ENCODE measurements at places on chromosomes 11 and 22.

DNA sequence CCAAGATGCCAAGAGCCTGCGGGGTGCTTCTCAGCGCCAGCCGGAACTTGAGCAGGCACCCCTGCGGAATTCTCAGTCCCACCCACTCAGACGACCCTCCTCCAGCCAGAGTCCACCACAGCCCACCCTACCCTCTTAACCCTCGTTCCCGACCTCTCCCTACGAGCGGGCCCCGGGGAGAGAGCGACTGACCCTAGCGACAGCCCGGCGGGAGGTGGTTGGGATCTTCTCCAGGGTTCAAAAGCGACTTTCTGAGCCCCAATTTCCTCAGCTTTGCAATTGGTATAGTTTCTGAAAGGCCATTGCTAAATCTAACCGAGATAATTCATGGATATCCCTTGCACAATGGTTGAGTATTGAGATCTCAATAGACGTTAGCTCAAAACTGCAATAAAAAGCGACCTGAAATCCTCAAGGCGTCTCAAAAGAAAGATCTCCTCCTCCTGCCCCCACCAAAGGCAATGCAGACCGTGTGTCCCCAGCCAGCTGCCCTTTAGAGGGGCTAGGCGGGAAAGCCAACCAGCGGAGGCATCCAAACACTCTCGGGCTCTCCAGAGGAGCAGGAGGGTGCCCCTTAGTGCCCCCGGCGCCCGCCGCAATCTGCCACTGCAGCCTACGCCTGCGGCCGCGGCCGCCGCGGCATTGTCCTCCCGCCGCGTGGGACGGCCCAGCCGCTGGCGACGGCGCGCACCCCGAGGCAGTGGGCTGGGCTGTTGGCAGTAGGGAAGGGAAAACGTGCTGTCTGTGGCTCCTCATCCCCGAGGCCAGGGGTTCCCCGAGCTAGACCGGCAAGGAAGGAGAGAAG is 1.5 kb upstream of the SLC6A5 start:
- no peak for DNase-seq

DNA sequence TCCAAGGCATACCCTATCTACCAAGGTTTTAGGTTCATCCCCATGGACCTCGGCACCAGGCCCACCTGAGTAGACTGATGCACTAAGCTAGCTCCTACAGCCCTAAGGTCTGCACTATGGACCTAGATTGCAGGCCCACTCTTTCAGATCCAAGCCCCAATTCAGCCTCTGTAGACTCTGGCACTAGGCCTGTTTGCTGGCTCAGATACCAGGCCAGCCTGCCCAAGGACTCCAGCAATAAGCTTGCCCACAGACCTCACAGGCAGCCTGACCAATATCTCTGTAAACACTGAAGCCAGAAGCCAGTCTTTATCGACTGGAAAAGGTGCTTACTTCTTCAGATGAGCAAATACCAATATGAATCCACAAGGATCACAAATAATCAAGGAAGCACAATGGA is 411.3 kb downstream of the INSC start:
- no peak for DNase-seq

GRCh38 chr11:45332276-45332934 is 46.3 kb upstream of the SYT13 start:
- DNase-seq, result no peak

- no peak for DNase-seq
Observed at GRCh38 chr11:119324189-119324588, 7.3 kb upstream of the MCAM start.

DNA sequence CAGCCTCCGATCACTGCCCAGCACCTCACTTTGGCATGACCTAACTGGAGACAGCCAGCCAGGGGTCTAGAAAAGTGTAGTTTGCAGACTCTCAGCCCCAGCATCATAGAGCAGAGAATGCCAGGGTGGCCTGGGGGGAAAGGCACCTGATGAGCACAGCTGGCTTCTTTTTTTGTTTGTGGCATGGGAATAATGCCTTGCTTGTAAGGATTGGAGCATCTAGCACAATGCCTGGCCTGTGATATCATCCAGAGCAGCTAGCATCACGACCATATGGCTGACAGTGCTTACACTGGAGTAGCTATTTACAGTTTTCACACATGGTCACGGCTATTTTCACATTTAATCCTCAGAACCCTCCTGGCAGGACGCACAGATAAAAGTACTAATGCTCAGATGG is 594.8 kb upstream of the B3GAT1 start:
- no peak for DNase-seq

DNA sequence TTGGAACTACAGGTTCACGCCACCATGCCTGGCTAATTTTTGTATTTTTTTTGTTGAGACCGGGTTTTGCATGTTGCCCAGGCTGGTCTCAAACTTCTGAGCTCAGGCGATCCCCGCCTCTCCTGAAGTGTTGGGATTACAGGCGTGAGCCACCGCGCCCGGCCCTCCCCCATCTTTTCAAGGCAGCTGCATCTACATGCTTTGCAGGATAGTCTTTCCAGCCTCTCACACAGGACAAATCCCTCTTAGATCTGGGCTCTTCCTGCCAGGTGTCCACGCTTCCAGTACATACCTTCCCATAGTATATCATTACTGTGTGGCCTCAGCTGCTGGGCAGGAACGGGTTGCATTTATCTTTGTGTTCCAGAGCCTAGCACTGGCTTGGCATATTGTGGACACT is 49.7 kb downstream of the C11orf96 start:
- no peak for DNase-seq

DNA sequence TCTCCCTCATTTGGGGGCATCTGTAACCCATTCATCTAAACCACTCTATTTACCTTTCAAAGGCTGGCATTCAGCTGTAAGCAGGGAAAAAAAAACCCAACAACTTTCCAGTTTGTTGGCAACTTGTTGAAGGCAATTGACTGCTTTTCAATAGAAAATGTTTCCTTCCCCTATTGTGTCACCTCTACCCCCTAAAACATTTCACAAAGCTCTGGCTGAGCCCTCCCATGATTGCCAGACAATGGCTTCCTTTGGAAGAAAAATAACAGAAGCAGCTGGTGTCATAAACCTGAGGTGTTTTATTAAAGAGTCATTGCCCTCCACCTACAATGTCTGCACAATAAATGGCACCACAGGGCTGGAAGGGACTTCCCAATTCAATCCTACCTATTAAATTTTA is 22.1 kb upstream of the PSMA1 start:
- DNase-seq, result no peak

- DNase-seq, result no peak
Observed at GRCh38 chr22:27223317-27224177, 566.2 kb downstream of the MIAT start.

GRCh38 chr11:114925591-114925990 is 247.3 kb downstream of the NXPE2 start:
- no peak for DNase-seq

DNA sequence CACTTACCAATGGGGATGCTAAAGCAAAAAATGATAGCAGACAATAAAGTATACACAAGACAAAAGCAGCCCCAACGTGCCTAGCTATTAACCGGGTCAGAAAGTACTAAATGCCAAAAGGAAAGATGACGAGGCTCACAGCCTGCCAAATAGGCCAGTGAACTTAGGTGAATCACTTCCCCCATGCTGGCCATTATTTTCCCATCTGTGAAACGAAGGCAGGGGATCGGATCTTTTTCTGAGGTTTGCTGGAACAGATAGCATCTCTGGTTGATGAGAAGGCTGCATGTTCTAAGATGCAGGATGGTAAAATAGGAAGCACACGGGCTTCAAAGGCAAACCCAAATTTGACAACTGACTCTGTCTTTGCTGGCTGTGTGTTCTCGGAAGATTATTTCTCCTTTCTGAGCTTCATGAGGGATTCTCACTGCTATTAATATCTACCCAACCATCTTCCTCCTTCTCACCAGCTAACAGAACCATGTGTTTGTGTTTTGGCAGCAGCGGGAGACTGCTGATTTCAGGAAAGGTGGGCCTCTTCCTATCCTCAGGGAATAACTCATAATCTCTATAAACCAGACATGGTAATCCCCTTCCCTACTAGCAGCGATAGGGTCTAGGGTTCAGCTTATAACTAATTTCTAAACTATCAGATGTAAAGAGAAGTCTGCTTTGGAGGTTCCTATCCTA is 390.7 kb downstream of the LARGE1 start:
- no peak for DNase-seq

DNA sequence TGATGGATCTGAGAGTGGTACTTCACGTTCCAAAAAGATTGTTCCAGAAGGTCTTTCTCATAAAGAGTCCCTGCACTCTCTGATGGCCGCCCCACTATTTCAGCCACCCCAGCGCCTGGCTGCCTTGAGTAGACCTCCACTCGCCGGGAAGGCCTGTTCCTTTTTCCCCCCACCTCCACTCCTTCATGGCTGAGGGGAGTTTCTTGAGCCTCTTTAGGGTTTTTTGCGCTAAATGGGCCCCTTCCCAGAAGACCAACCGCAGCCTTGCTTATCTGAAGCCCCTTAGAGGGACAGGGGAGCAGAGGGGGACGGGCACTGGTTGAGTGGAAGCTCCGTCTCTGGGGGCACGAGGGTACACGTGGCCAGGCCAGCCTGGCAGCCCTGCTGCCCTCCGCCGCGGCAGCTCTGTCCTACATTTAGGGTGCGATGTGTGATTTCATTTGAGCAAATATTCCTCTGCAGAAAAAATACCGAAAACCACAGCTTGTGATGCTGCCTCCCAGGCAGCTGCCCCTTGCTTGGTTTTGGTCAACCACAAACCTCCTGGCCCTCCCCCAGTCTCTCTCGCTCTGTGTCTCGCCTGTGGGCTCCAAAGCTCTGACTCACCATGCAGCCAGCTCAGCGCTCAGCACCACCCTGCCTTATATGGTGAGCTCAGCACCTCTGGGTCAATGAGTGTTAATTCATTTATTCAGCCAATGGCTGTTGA is 88.7 kb downstream of the TP53I11 start:
- DNase-seq, result no peak

- no peak for DNase-seq
Observed at GRCh38 chr11:12167061-12168000, 56.9 kb downstream of the MICAL2 start.

GRCh38 chr11:28547321-28547741 is 439.1 kb downstream of the METTL15 start:
- no peak for DNase-seq

GRCh38 chr22:21964234-21964633 is 11.6 kb upstream of the PPM1F start:
- no peak for DNase-seq

DNA sequence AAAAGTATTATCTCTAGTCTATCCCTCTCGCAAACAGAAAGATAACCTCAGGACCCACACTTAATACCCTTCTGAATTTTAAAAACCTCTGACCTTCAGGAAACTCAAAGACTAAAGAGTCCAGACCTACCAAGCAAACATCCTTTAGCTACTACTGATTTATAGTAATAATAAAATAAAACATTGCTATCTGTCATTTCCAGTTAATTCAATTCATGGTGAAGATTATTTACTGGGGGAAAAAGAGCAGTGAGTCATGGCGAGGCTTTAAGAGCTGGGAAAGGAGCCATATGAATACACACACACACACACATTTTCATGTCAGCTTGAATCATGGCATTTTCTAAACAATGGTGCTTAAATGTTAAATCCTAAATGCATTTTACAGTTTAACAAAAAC is 87.1 kb downstream of the FAM76B start:
- DNase-seq, result no peak

DNA sequence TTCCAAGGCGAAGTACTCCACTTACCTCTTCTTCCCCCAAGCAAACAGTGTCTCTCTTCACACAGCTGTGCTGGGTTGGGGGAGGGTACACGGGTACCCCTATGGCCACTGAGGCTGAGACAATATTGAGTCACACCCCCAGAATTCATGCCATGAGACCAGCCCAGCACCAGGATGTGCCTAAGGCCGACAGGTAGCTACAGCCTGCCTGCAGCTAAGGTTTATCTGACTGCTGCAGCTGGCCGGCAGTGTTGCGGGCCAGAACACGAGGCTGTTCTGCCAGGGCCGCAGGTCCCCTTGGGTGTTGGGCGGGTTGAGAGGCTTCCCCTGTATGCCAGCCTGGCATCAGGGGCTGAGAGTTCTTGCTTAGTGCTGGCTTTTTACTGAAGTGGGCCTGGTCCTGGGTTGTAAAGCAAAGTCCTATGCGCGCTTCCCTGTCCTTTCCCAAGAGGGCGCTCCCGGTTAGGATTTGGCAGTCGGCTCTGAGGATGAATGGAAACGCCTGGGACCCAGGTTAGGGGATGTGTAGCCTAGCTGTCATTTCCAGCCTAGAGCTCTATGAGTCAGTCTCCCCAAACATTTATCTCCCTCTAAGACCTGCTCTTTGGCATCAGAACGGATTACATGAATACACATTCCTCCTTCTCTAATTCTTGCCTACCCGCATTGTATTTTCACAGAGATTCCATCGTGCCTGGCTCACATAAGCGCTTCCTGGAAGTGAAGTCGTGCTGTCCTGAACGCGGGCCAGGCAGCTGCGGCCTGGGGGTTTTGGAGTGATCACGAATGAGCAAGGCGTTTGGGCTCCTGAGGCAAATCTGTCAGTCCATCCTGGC is 7.1 kb downstream of the USP18 start:
- no peak for DNase-seq

Measured in esophagus squamous epithelium (tissue), 5 donors.